Esophagus squamous epithelium (tissue), 5 donors: ENCODE measurements at places on chromosomes 2 and 18.

DNA sequence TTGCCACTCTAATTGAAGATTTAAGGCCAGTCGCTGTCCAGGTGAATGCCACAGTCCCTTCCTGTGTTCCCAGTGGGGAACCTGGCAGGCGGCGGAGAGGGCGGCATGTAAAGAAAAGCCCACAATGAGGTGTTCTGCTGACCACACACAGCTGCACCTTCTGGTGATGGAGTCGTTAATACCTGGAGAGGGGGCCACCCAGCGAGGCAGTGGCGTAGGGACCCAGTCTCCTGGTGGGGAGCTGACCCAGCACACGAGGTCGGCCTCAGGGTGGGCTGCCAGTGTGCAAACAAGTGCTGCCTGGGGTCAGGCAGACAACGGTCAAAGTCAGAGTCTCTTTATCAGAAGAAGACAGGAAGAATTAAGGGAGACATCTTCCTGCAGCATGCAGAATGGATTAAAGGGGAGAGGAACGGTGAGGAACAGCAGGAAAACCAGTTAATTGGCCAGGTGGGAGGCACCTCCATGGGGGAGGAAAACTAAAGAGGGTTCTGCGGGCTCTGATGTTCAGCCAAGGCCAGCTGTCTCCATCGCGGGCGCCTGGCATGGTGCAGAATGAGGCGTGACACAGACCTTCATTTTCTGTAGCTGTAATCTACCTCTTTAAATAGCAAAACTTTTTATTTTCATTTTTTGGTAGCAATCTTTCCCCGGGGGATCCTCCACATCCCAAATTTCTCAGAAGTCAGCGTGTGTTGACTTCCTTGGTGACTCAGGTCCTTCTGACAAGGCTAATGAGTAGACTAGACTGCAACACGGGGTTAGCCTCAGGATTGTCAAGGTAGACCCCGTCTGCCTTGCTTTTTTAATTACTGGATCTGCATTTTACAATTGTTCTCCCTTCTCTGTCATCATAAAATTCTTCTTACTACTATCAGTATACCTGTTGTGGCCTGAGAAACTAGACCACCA, 78.3 kb downstream of the SMAD7 start:
- DNase-seq, result no peak

GRCh38 chr18:25560369-25560768, 208.4 kb upstream of the ZNF521 start:
- DNase-seq, result no peak

- DNase-seq, result no peak
These were observed 45.3 kb downstream of the PIKFYVE start for GRCh38 chr2:208311321-208311720.

GRCh38 chr2:145421841-145422240, 901.9 kb upstream of the ZEB2 start:
- DNase-seq, result no peak

- DNase-seq, result no peak
These were observed 19.4 kb downstream of the INHBB start for GRCh38 chr2:120365236-120365793.
